ENCODE measurements at places on chromosomes 3 and 15.

DNA sequence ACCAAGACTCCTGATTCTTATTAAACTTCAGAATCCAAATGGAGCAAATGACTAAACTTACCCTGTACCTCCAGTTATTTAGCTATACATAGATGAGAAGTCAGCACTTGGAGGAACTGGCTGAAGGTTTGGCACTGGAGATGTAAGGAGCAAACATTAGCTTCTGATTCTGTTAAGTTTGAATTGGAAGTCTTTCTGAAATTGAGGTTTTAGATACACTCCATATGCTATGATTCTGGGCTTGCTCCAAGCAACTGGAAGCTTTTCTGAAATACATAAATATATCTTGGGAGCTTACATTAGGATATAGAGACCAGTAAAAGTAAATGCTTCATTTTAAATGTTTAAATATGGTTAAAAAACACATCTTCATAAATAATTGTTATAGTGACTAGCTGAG lies 333.7 kb downstream of the EPHA3 start:
- DNase-seq: no peak

DNA sequence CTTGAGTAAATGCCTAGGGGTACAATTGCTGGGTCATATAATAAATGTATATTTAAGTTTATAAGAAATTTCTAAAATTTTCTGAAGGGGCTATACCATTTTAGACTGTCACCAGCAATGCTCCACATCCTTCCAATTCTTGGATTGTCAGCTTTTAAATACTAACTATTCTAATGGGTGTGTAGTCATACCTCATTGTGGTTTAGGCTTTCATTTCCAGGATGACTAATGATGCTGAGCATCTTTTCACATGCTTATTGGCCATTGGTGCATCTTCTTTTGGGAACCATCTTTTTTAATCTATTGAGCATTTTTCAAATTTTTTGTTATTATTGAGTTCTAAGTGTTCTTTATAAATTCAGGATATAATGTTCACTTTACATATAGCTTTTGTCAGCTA lies 52.5 kb upstream of the CORO2B start:
- no peak for DNase-seq

- no peak for DNase-seq
These were observed 20.6 kb downstream of the MTMR14 start for GRCh38 chr3:9669720-9670432.

GRCh38 chr3:126996905-126997304 lies 14.0 kb downstream of the PLXNA1 start:
- DNase-seq: no peak

DNA sequence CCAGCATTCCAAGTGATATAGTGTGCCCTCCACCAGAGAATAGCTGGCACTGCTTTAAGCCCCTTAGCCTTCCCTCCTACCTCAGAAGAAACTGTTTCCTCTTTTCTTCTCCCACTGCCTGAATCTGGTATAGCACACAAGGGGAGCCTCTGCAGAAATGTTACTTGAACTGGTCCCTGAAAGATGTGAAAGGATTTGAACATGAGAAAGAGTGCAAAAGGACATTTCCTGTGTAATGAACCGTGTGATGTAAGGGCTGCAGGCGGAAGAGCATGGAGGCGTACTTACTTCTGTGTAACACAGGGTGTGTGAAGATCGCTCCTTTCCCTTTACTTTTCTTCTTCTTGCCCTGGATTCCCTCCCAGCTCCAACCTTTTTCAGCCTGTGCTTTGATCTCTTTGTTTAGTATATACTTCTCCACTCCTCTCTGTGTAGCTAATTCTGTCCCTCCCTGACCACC lies 8.4 kb downstream of the TMOD3 start:
- DNase-seq: no peak

Data from activated T-helper 1 cell treated with anti-CD3 and anti-CD28 coated beads, Interleukin-2, amount 50 U/mL, for 16 hours (primary cell).